ENCODE measurements at places on chromosomes 11 and 22.

DNA sequence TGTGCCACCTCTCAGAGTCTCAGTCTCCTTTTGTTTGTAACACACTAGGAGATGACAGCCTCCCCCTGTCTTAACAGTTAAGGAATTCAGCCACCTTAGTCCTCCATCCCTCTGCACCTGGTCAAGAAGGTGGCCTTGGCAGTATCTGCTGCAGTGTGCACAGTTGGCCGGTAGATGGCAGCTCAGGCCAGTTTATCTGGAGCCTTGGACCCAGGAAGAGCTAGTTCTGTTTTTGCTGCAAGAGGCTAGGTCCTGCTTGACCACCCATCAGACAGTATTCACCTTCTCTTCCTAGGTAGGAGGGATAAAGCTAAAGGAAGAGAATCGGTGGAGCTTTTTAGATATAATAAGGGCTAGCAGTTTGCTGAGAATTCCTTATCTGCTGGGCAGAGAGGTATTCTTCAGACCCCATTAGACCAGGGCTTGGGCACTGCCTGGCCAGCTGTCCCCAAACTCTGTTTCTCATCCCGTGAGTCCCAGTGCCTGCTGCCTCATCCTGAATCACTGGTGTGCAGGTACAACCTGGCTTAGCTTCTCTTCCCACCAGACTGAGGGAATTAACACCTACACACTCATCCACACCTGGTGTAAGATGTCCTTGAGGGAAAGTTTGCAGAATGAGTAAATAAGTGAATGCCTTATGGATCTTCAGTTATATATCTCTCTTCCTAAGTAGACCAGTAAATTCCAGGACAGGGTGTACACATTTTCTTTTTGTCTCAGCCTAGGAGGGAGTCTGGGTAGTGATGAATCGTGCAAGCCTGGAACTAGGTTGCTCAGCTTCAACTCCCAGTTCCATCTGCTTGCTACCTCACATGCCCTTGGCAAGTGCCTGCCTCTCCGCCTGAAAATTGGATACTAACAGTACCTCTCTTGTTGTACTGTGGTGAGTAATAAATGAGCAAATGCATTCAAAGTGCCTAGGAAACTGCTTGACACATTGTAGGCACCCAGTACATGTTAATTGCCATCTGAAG lies 70.8 kb upstream of the NARS2 start:
- peak; percentile 73 for DNase-seq

DNA sequence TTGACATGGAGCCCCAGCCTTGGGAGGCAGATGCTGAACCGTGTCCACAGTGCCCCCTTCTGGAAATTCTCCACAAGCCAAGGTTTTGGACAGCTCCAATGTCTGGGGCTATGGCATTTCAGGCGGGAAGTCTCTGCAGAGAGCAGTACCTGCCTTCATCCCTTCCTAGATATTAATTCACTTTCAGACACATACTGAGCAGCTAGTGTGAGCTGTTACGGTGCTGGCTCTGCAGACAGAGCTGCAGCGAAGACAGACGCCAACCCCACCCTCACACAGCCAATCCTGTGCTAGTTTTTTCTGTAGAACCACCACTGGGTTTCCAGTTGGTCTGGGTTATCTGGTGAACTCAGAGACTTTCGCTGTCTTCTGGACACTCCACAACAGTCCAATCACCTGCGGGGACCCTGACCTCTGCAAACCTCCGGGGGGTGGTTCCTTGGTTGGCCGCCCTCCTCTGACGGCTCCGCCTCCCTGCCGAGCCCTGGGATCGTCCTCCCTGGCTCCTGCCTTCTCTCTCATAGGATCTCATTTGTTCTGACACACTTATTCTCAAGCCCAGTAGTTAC lies 9.1 kb downstream of the LMF2 start:
- DNase-seq, result peak; percentile 86

DNA sequence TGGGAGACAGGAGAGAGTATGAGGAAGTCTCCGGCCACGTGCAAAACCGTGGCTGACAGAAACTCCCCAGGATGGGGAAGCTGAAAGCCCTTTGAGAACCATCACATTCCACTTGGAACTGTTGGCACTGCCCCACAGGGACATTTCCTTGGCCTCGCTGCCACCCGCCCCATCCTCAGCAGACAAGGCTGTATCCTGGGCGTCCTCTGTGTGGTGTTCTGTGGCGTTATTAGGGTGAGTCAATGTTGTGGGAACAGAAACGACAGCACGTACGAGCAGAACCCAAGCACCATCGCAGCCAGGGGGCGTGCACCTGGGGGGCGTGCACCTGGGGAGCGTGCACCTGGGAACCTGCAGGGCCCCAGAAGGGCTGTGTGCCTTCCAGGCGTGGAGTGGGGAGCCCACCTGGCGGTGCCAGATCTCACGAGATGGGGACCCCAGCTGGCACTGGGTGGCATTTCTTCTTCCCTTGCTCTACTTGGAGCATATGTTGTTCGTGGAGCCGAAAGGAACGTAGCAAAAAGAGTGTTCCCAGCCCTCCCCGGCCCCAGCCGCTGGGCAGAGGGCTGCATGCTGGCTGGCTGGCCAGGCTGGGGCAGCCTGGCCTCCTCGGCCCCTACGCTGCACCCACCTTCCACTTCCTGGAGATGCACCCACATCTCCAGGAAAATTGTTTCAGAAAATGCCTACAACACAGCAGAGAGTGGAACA lies 35.4 kb downstream of the NFAM1 start:
- DNase-seq, result no peak

DNA sequence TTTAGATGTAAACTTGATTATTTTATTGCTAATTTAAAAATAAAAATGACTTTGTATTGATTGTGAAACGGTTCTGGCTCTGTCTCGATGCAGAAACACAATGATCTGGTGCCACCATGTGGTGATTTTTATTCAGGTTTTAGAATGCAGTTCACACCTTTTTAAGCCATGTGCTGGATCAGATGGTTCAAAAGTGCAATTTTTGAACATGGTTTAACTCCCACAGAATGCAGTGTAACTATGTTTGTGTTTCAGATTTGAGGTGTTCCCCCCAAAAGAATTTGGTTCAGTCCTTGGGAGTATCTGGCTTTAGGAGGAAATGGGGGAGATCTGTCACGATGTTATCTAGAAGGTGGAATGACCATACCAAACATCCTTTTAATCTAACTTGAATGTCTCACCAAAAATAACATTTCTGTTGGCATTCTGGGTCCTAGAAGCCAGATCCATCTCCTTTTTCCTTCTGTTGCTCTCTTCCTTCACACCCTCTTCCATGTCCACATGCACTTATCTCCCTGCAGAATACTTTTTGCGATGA lies 7.9 kb downstream of the MRPL16 start:
- peak; percentile 45 for DNase-seq

DNA sequence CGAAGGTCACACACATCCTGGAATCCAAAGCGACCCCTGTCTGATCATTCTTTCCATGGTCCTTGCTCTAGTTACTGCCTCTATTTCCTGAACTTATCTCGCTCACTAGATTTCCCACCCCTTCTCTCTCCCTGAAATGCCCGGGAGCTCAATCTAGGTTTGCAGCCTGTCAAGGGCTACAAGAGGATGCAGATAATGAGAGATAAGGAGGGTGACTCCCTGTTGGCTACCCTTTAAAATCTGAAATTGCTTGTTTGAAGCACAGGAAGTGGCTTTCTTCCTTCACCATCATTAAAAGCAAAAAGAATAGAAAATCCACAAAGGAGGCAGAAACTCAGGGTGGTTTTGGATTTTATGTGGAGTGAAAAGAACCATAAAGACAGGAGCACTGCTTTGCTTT lies 13.0 kb upstream of the FLI1 start:
- no peak for DNase-seq

DNA sequence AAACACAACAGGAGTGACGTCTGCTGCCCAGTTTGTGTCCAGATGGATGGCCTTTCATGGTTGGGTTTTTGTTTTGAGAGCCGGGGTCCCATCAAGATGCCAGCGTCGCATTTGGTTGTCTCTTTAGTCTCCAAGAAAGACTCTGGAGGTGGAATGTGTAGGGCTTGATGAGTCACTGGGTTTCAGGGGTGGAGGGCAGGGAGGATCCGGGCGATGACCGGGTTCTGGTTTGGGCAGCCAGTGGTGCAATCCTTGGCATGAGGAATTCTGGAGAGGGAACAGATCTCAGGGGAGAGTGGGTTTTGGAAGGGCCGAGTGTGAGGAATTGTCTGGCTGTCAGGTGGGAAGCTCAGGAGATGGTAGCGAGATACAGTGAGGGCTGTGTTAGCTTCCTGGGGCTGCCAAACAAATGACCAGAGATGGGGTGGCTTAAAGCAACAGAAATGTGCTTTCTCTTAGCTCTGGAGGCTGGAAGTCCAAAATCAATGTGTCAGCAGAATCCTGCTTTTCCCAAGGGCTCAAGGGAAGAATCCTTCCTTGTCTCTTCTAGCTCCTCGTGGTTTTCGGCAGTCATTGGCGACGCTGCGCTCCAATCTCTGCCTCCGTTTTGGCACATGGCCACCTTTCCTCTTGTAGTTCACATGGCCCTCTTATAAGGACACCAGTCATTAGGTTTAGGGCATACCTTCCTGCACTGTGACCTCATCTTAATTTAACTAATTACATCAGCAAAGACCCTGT lies 26.4 kb upstream of the PPFIA1 start:
- DNase-seq, result no peak

Measured in neural progenitor cell (in vitro differentiated cells).